ENCODE measurements at places on chromosomes 3 and 15.
A peak's percentile ranks its signal among the peaks of the same experiment; 100 is the strongest.

DNA sequence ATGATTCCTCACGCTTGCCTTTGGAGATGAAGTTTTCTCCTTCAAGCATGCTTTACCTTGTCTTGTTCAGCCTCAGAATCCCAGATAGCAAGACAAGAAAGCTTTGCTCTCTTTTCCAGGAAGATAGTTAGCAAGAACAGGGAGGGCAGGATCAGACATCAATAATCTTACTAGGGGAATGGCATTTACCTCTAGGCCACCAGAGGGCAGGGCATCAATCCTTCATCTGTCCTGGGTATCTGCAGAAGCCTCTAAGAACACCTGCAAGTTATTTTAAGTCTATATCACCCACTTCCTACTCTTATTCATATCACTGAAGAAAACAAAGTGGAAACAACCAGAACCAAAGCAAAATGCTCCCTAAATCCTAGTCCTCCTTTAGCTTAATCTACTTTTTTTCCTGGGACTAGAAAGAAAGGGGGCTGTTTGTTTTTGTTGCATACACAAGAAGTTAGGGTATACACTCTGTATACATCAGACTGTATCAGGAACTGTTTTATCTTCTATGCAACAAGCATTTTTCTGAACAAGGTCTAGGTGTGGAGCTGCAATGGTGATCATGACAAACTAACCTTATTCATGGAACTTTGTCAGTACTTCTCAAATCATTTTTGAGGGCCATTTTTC, 862.5 kb downstream of the CADM2 start:
- DNase-seq: peak; percentile 48

DNA sequence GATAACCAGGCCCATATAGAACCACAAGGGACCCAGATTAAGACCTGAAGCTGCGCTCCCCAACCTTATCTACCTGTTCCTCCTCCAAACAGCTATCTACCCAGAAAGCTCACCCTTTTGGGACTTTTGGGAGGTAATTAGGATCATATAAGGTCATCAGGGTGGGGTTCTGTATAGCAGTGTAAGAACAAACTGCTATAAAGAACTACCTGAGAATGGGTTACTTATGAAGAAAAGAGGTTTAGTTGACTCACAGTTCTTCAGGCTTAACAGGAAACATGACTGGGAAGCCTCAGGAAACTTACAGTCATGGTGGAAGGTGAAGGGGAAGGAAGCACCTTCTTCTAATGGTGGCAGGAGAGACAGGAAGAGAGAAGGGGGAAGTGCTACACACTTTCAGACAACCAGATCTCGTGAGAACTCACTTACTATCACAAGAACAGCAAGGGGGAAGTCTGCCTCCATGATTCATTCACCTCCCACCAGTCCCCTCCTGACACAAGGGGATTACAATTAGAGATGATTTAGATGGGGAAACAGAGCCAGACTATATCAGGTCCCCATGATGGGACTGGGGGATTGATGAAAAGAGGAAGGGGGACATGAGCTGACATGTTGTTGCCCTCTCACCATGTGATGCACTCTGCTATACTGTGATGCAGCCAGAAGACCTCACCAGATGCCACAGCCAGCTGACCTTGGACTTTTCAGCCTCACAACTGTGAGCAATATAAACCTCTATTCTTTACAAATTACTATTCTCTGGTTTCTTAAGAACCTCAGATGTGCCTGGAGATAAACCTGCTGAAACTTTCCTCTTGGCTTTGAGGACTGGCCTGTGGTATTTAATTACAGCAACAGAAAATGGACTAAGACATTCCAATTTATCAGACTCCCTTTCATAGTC, 15.3 kb upstream of the FMN1 start:
- DNase-seq: no peak

DNA sequence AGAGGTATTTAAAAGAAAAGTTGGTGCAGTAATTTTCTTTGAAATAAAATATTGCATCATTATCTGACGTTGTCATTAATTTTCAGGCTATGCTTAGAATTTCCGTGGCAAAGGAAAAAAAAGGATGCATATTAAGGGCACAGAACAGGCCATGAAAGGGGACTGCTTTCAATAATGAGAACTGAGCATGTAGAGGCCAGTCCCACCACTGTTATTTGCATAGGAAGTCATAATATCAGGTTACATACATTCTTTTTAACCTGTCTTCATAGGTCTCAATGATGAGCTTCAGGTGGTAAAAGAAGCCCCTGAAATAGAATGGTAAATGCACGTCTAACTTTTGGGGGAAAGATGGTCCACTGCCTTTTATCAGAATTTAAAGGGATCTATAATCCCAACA, 272.1 kb upstream of the ALCAM start:
- no peak for DNase-seq

GRCh38 chr3:12226031-12226430, 62.8 kb upstream of the PPARG start:
- DNase-seq: no peak

DNA sequence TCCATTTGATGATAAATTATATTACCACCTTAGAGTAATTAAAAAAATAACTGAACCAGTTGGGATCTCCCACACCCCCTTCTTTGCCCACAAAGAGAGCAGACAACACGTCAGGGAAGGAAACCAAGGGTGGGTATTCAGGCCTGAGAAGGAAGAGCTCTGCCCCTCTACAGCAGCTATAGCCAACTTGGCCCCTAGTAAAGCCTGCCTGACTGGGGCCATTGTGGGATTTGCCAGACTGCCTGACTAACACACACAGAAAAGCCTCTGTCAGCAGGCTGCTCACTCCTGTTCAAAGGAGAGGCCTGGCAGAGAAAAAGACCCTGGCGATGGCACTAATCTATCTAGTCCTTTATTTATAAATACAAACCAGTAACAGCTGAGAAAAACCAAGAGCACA, 41.4 kb downstream of the ATP8B4 start:
- DNase-seq: no peak

- peak; percentile 50 for DNase-seq
These were observed at the start of the genes PIGB and PIGBOS1 for GRCh38 chr15:55318588-55319494. TSS of gene PIGB (plus strand) at chr15:55319222. CDS start at chr15:55319251, 29 bp downstream. TSS of gene PIGBOS1 (minus strand) at chr15:55319123. CDS start at chr15:55317792, 1,331 bp downstream.

DNA sequence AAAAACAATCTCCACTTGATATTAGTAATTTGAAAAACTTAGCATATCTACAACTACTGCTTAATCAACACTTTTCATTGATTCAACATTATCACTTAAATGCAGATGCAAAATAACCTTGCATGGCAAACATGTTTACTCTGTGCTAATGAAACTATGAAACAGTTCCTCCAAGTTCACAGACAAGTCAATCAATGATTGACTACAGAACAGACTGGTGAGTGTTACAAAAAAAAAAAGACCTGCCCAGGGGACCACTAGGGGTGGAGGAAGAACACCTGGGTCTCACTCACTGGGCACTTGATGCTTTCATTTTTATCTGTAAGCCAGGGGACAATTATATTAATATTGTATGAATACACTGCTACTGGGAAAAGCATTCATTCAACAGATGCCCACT, 4.3 kb upstream of the NR2C2 start:
- no peak for DNase-seq

- no peak for DNase-seq
These were observed 116.3 kb upstream of the DAZL start for GRCh38 chr3:16721494-16721893.

- DNase-seq: no peak
These were observed 247.8 kb upstream of the ALCAM start for GRCh38 chr3:105118905-105119304.
